ENCODE measurements at places on chromosomes 2 and 18.

- no peak for DNase-seq
These were observed 91.7 kb downstream of the GCA start for GRCh38 chr2:162435676-162436075.

- DNase-seq, result no peak
These were observed 59.4 kb upstream of the MSTN start for GRCh38 chr2:190121971-190122370.

GRCh38 chr2:45729753-45730512 is 78.5 kb downstream of the PRKCE start:
- no peak for DNase-seq

GRCh38 chr2:115386465-115386864 is 944.0 kb downstream of the DPP10 start:
- DNase-seq, result no peak

GRCh38 chr2:10276481-10277292 is 26.0 kb upstream of the HPCAL1 start:
- DNase-seq, result no peak

- no peak for DNase-seq
These were observed 4.6 kb upstream of the DLX1 start for GRCh38 chr2:172080641-172081220.

GRCh38 chr2:180111901-180112300 is 104.8 kb upstream of the CWC22 start:
- DNase-seq, result no peak

DNA sequence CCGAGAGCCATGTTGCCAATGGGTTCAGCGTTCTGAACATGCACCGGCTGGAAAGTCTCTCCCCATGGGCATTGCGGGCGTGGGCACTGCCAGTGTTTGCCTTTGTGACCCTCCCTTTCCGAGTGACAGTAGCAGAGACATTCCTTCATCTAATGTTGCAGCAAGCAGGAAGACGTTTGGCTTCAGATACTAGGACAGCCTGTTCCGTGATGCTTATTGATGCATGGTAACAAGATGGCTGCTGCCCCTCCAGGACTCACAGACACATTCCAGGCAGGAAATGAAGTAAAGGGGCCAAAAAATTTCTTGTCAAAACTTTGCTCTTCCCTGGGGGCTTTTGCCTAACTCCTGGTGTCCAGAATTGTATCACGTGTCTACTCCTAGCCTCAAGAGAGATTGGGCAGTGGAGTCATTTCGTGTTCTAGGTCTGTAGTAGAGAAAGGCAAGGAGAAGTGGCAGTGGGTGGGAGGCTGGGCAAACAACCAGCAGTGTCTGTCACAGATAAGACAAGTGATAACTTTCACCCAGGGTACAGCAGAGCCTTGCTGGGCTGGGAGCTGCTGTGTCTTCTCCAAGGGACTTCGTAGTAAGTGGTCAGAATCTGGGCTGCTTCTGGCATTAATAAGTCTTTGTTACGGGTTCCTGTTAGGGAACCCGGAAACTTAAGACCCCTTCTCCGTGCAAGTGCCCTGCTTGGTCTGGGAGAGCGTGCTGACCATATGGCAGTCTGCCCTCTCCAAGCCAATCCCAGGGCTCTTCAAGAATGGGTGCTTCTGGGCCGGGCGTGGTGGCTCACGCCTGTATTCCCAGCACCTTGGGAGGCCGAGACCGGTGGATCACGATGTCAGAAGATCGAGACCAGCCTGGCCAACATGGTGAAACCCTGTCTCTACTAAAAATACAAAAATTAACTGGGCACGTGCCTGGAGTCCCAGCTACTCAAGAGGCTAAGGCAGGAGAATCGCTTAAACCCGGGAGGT is 93.5 kb downstream of the TFCP2L1 start:
- DNase-seq, result no peak

Data from NCI-H524 treated with DMSO at 0.1 percent for 48 hours (cell line).